Type B pancreatic cell (in vitro differentiated cells): ENCODE measurements at places on chromosomes 3 and 15. TPM values are rescaled to one million over a fixed set of nuclear protein-coding genes. Genes with fewer than 3 reads are reported as not detected.
A peak's percentile ranks its signal among the peaks of the same experiment; 100 is the strongest.

Gene LRRIQ4
- total RNA-seq: not detected in 2 replicates

Gene TMEM158
- total RNA-seq: 8.9 and 10.1 TPM in 2 replicates

Gene SLC30A4
- total RNA-seq: 7.2 and 12.5 TPM in 2 replicates

Gene CHDH
- 8.0 and 9.6 TPM in 2 replicates for total RNA-seq

DNA sequence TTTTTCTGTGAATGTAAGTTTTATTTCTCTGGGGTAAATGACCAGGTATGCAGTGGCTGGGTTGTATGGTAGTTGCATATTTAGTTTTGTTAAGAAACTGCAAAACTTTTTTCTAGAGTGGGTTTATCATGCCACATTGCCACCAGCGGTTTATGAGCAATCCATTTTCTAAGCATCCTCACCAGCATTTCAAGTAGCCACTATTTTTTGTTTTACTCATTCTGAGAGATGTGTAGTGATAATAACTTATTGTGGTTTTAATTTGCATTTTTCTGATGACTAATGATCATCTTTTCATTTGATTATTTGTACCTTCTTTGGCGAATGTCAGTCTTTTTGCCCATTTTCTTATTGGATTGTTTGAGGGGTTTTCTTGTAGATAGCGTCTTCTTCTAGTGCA, 56.2 kb downstream of the SPRED1 start:
- H3K36me3 ChIP-seq: peaks cover 41% of the 10 kb centered on the region
- H3K4me3 ChIP-seq: no peak overlapping the region
- H3K27me3 ChIP-seq: no peaks in the 10 kb centered on the region
- no peak for DNase-seq
- no peak overlapping the region for H3K27ac ChIP-seq

GRCh38 chr15:80155001-80155377, 2.2 kb downstream of the FAH start:
- peak overlapping the region; percentile 75 for H3K4me3 ChIP-seq
- peaks cover 28% of the 10 kb centered on the region for H3K4me1 ChIP-seq
- no peak overlapping the region for H3K27ac ChIP-seq

DNA sequence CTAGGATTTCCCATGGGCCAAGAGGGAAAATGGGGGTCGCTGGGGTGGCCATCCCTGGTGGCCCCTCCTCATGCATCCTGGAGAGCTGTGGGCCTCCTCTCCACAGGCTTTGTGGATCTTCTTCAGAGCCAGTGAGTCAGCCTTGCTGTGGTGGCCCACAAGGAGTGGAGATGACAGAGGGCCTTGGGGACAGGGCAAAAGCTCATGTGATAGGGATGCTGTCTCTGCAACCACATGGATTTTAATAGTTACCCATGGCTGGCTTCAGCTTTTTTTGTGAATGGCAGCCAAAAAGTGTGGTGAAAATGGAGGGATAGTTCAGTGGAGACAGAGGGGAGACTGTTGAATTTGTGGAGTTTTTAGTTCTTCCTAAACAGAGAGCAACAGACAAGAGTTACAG, 1.2 kb downstream of the TF start:
- H3K27me3 ChIP-seq: no peaks in the 10 kb centered on the region
- no peaks in the 10 kb centered on the region for H3K36me3 ChIP-seq
- no peak overlapping the region for H3K27ac ChIP-seq
- peaks cover 10% of the 10 kb centered on the region for H3K4me1 ChIP-seq

GRCh38 chr3:45608885-45609284, 14.3 kb downstream of the LIMD1 start:
- H3K4me3 ChIP-seq: no peak overlapping the region
- peaks cover 19% of the 10 kb centered on the region for H3K4me1 ChIP-seq
- peak overlapping the region; percentile 55 for H3K27ac ChIP-seq
- H3K27me3 ChIP-seq: no peaks in the 10 kb centered on the region
- peaks cover 15% of the 10 kb centered on the region for H3K36me3 ChIP-seq

DNA sequence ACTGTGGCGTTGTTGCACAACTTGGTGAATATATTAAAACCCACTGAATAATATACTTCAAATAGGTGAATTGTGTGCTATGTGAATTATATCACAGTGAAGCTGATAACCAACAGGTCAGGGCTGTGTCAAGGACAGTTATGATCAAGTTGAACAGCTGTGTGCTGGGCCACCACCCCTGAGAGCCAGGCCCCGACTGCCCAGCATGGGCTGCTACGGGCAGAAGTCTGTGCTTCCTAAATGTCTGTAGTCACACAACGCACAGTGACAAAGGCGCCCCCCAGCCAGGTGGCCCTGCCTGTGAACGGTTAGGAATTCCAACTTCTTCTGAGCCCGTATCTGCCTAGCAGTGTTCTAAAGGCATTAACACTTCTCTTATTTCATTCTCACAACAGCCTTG, 32.8 kb downstream of the TKT start:
- peaks cover 15% of the 10 kb centered on the region for H3K36me3 ChIP-seq
- peaks cover 6% of the 10 kb centered on the region for H3K27me3 ChIP-seq
- no peak overlapping the region for H3K27ac ChIP-seq

- H3K4me1 ChIP-seq: peaks cover 4% of the 10 kb centered on the region
- peaks cover 68% of the 10 kb centered on the region for H3K27me3 ChIP-seq
- no peak for DNase-seq
- no peaks in the 10 kb centered on the region for H3K36me3 ChIP-seq
- H3K27ac ChIP-seq: no peak overlapping the region
Measured at GRCh38 chr3:42984701-42985100, 5.6 kb downstream of the GASK1A start.

DNA sequence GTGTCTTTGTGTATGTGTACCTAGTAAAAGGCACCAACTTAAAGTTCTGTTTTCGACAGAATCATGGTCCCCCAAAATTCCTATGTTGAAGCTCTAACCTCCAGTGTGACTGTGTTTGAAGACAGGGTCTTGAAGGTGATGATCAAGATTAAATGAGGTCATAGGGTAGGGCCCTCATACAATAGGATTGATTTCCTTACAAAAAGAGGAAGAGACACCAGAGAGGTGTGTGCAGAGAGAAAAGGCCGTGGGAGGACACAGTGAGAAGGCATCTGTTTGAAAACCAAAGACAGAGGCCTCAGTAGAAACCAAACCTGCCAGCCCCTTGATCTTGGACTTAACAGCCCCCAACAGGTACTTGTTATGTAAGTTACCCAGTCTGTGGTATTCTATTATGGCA, 52.0 kb upstream of the CORO2B start:
- no peak overlapping the region for H3K4me3 ChIP-seq
- no peak overlapping the region for H3K27ac ChIP-seq
- peaks cover 9% of the 10 kb centered on the region for H3K4me1 ChIP-seq
- no peak for DNase-seq
- no peaks in the 10 kb centered on the region for H3K36me3 ChIP-seq
- peaks cover 3% of the 10 kb centered on the region for H3K27me3 ChIP-seq

DNA sequence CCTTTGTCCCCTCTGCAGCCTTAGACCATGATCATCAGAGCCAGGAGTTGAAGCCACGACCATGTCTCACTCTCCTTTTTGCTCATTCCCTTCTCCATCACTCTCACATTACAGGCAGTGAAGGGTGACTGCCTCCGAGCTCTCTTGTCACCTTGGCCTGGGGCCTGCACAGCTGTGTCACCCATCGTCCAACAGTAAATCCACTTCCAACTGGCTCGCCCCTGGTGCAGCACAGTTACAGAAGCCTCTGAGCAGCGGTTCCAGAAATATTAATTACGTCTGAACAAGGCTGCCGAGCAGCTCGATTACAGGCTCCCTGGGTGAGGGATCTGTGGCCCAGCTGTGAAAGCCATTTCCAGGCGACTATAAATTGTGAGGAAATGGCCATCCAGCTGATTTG, 528.2 kb downstream of the NR2F2 start:
- peaks cover 8% of the 10 kb centered on the region for H3K27me3 ChIP-seq
- no peak overlapping the region for H3K27ac ChIP-seq
- H3K4me3 ChIP-seq: no peak overlapping the region
- no peak for DNase-seq
- no peaks in the 10 kb centered on the region for H3K4me1 ChIP-seq
- H3K36me3 ChIP-seq: no peaks in the 10 kb centered on the region

- DNase-seq: no peak
- H3K27me3 ChIP-seq: no peaks in the 10 kb centered on the region
- H3K4me1 ChIP-seq: peaks cover 35% of the 10 kb centered on the region
Measured at GRCh38 chr15:58459045-58459444, 27.3 kb downstream of the LIPC start.
